ENCODE measurements at places on chromosomes 16 and 17.

GRCh38 chr17:42203354-42203753, 9.1 kb upstream of the GHDC start:
- no peak for DNase-seq

DNA sequence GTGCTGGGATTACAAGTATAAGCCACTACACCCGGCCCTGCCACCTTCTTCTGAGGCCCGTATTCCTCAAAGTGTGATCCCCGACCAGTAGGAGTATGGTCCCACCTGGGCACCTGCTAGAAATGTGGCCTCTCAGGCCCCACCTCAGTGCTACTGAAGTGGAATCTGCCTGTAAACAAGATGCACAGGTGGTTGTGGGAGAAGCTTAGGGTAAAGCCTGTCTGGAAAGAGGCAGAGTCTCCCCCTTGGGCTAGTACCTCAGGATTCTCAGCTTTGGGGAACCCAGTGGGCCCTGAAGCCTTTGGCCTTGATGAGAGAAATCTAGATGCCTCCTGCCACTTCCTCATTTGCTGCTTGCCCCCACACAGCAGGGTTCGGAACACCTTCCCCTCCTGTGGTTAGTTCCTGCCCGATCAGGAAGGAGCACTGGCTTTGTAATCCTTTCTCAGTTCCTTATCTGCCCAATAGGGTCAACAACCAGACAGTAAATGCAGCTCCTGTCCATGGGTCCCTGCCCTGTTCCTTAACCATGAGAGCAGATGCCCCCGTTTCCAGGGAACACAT, 25.2 kb downstream of the TK2 start:
- DNase-seq: no peak

- no peak for DNase-seq
These were observed 36.8 kb upstream of the ZNF469 start for GRCh38 chr16:88345721-88346560.

- no peak for DNase-seq
These were observed 5.0 kb downstream of the UBALD2 start for GRCh38 chr17:76270127-76270592.

DNA sequence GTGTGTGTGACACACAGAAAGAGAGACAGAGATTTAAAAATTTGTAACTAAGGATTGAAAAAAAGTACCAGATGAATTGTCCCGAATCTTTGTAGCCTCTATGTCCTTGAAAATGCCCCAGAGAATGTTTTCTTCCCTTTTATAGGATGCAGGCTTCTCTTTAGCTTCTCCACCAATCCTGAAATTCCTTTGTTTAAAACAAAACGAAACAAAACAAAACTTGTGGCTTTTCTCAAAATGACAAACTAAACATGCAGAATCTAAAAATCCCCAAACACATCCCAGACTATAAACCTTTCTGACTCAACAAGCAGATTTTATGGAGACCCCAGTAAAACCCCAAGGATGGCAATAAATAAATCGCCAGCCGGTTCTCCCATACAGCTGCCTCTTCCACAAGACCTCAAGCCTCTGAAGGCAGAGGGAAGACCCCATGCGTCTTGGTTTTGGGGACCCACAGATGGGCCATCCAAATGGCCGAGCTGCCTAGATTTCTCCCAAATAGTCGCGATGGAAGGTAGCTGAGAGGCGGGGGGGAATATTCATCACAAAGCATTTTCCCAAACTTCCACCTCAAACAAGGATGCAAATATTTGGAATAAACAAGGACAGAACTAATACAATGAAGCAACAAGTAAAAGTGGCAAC, 269.5 kb upstream of the FOXF1 start:
- DNase-seq: no peak

GRCh38 chr17:28343491-28343932, 8.0 kb downstream of the TNFAIP1 start:
- DNase-seq: no peak

DNA sequence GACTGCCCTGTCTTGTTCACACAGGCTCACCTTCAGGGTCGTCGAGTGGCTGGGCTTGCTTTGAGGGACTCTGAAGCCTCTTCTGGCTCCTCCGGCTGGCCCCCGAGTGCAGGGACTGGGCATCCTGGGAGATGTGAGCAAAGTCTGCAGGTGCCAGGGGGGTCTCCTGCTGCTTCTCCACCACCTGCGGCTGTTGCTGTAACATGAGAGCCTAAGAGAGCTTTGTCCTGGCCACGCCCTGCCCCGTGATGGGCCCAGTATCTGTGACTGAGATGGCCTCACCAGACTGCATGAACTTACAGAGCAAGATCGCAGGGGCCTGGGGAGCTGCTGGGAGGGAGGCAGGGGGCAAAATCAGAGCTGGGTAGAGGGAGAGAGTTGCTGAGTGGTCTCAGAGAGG, 12.5 kb downstream of the ERN2 start:
- no peak for DNase-seq

DNA sequence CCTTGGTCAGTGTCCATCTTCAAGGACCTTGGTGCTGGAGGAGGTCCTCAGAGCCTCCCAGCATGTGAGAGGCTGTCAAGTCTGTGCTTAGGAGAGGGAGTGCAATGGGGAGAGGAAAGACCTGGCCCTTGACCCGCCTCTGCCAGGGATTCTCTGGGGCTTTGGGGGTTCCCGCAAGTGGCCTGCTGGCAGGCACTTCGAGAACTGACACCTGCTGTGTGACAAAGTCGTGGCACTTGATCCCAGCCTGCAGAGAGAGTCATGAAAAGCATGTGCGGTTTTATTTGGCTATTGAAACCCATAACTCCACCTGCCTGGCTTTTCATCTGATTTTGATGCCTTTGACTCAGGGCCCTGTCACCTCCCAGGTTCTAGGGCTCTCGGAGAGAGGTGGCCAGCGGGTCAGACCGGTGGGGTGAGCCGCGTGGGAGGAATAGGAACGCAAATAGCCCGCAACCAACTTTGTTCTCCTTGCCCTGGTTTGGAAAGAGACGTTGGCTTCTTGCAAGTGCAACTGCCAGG, 42.8 kb upstream of the GSE1 start:
- DNase-seq: no peak

DNA sequence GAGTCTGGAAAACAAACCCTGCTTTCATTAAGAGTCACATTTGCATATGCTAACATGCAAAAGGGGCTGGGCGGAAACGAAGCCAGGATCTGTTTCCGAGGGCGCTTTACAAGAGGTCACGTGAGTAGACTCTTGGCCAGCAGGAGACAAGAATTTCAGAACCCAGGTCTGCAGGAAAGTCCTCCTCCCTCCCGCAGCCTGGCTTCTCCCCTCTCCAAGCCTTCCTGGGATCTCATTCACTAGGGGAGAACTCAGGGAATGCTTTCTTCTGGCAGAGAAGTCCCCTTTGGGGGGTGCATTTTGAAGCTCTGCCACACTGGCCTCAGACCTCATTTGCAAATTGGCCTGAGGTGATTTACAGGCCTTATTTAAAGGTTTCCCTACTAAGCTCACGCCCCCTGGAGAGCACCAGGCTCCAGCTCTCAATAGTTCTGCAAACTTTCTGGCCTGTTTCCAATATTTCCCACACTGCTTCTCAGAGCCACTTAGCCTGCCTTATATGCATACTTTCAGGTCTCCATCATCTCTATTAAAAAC, 57.2 kb upstream of the CACNG5 start:
- DNase-seq: no peak

- no peak for DNase-seq
These were observed 6.0 kb downstream of the HIC1 start for GRCh38 chr17:2060681-2061440.

GRCh38 chr17:42071810-42072209, 21.4 kb upstream of the C17orf113 start:
- no peak for DNase-seq

DNA sequence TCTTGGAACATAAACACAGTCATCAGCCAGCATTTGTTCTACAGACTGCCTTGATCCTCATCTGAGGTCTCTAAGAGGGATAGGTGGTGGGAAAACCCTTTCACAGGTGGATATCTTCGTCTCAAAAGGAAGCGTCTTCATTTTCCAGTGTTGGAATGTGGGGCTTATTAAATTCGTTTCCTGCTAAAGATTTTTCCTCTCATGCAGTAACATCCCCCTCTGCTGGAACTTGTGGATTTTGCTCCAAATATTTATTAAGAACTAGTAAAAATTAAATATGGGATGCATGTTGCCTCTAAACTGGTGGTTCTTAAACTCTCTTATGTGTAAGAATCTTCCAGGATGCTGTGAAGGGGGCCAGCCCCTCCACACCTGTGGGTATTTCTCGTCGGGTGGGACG, 20.1 kb upstream of the MLYCD start:
- no peak for DNase-seq

GRCh38 chr16:30065943-30066760, 592 bp downstream of the ALDOA start:
- no peak for DNase-seq

GRCh38 chr17:57875290-57876022, 25.6 kb upstream of the MRPS23 start:
- peak; percentile 90 for DNase-seq

GRCh38 chr16:78684655-78685375, 585.4 kb downstream of the WWOX start:
- DNase-seq: no peak

- no peak for DNase-seq
These were observed 13.5 kb downstream of the FLYWCH2 start for GRCh38 chr16:2896480-2897010.

DNA sequence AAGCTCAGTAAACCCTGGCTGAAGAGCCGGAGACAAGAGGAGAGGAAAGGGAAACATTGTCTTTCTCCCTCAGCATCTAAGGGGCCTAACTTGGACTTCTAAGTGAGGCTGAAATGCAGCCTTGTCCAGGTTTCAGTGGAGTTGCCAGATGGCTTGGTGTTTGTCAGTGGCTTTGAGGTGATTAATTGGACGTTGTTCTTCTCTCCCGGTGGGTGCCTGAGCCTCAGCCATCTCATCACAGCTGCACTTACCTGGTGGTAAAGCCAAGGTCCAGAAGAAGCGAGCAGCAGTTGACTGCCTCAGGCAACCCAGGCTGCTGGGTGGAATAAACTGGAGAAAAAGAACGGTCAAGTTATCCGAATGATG, 202.2 kb upstream of the NLRP1 start:
- no peak for DNase-seq

- DNase-seq: no peak
These were observed 195.5 kb downstream of the HAPSTR1 start for GRCh38 chr16:9286930-9287329.

DNA sequence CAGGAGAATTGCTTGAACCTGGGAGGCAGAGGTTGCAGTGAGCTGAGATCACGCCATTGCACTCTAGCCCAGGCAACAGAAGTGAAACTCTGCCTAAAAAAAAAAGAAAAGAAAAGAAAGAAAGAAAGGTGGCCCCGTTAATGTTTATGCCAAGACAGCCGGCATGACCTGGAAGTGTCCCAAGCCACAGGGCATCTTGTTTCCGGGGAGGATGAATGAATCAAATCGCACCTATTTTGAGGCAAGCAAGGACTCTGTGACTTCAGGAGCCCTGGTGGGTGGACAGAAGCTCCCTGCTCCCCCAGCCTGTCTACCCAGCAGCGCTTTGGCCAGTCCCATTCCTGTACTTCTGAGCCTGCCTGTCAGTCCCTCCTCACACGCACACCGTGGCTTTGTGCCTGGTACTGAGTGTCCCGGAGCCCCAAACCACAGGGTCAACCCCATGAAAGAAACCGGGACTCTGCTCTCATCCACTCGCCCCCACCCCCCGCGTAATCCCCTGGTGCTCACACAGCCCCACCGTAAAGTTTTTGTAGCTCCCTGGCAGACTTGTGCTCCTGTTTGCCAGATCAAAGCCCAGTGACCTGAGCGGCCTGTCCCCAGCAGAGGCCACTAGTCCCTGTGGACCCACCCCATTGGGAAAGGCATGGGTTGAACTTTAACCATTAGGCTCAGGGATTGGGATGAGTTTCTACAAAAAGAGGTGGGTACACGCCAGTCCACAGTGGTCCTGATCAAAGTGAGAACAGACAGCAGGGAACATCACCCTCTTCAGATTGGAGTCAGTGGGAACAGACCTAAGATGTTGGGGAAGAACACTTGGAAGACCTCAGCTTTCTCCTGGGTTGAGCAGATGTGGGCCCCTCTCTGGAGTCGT, 19.3 kb downstream of the CD2BP2 start:
- DNase-seq: no peak

GRCh38 chr17:82876149-82876548, 36.3 kb upstream of the ZNF750 start:
- no peak for DNase-seq

GRCh38 chr16:81123092-81123852, 27.1 kb upstream of the GCSH start:
- DNase-seq: no peak

- DNase-seq: no peak
These were observed 527.2 kb downstream of the TMEM114 start for GRCh38 chr16:8063159-8063558.

- DNase-seq: no peak
These were observed 1238.8 kb downstream of the CDH11 start for GRCh38 chr16:63883091-63883490.

GRCh38 chr16:84848986-84849634, 29.3 kb downstream of the CRISPLD2 start:
- DNase-seq: no peak

DNA sequence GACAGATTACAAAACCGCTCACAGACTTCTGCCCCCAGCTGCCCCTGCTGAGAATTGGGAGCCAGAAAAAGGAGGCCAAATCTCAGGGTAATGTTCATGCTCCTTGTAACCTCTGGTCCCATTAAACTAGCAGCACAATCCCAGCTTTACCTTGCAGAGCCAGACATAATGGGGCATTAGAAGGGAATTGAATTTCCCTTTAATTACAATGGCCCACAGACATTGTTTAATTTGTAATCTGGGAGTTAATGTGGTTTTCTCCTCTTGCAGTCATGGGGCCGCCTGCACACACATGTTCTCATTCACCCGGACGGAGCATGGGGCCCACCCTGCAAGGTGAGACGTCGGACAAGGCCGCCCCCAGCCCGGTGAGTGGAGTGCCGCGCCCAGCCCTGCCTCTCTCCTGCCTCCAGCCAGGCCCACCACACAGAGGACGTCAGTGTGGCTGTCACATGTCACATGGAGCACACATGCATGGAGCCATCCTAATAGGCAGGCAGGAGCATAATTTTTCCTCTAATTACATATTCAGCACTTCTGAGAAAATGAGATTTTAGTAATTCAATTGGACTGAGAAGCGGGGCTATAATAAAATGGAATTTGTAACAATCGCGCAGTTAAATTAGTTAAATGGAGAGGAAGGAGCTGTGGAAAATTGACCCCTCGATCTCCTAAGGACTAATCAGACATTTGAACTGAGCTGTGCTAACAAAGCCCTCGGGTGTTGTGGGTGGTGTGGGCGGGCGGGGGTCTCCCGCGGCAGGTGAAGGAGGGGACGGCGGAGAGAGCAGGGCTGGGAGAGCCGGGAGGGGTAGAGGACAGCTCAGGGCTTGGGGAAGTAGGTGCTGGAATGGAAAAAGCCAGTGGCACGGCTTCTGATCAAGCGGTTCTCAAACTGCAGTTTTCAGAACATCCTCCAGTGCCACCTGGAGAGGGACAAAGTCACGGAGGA, 87.7 kb downstream of the ENGASE start:
- no peak for DNase-seq

GRCh38 chr17:30332057-30332542, 1.8 kb downstream of the TMIGD1 start:
- peak; percentile 73 for DNase-seq

GRCh38 chr17:66702106-66702936, 132.6 kb upstream of the CACNG5 start:
- no peak for DNase-seq
